ENCODE measurements at places on chromosomes 1 and 21.

DNA sequence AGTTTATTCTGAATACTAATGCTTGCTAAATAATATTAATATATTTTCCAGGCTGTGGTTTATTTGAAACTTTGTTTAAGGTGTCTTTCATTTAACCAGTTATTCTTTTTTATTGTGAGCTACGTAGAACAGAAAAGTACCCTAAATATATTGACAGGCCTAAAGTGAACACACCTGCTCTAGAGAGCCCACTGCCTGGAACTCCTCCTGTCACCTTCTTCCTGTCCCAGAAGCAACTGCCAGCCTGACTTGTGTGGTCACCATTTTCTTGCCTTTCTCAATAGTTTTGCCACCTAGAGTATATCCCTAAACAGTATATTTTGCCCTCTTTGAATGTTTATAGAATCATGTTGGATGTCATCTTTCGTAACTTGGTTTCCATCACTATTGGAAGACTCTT lies 48.5 kb downstream of the SCCPDH start:
- no peak for DNase-seq

GRCh38 chr1:57500136-57500830 lies 76.4 kb upstream of the DAB1 start:
- no peak for DNase-seq

DNA sequence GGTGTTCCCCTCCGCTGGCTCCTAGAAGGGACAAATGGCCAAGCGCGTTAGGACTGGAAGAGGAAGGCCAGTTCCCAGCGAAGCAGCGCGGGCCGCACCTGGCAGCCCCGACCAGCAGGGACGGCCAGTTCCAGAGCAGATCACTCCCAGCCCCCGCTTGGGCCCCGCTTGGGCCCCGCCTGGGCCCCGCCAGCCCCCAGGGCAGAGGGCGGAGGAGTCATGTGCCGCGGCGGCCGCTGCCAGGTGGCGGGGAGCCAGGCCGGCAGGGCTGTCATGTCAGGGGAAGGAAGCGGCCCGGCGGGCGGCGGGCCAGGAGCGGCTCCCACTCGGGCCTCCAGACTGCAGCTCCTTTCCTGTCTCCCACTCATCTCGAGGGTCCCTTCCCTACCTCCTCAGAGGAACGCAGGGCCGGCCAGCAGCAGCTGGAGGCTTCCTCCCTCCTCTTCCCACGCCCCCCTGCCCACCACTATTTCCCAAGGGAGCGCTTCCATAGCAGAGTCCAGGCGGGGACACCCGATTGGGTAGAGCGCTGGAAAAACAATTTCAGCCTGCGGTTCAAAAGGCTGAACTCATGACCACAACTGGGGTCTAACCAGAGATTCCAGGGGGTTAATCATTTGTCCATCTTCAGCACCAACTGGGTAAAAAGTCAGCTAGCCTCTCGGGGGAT lies 16.5 kb downstream of the ZNF697 start:
- DNase-seq: peak; percentile 95

GRCh38 chr1:30102605-30103004 lies 620.8 kb downstream of the MATN1 start:
- DNase-seq: no peak

Data from osteoblast (primary cell).